RKO (cell line): ENCODE measurements at places on chromosomes 2 and 18.

- no peak for DNase-seq
Measured at GRCh38 chr18:9232977-9233376, 96.4 kb downstream of the ANKRD12 start.

DNA sequence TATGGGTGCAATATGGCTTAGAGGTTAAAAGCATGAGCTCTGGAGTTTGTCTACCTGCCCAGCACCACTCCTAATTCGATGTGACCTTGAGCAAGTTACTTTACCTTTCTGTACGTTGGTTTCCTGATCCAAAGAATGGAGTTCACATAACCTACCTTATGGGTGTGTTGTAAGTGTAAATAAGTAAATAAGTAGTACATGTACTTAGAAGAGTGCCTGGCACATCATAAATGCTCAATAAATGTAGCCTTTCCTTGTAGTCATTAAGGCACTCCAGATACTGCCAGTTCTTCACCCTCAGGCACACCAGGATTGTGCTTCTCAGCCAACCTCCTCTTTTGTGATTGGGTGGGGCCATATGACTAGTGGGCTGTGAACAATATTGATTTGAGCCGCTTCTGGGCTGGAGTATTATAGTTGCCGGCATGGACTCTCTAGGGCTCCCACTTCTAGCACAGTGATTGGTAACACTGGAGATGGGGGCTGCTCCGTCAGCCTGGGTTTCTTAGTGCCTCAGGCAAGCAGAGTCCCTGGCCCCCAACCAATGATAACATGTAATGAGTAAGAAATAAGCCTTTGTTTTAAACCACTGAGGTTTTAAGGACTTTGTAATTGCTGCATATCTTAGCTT lies 101.7 kb upstream of the NOSTRIN start:
- DNase-seq = no peak

- no peak for DNase-seq
Measured at GRCh38 chr2:181313845-181314244, 143.3 kb upstream of the ITGA4 start.

- DNase-seq = no peak
Measured at GRCh38 chr2:41595240-41595639, 452.6 kb upstream of the PKDCC start.

GRCh38 chr2:53438100-53438499 lies 329.5 kb upstream of the CHAC2 start:
- no peak for DNase-seq

GRCh38 chr2:137939026-137939425 lies 25.2 kb upstream of the HNMT start:
- no peak for DNase-seq

DNA sequence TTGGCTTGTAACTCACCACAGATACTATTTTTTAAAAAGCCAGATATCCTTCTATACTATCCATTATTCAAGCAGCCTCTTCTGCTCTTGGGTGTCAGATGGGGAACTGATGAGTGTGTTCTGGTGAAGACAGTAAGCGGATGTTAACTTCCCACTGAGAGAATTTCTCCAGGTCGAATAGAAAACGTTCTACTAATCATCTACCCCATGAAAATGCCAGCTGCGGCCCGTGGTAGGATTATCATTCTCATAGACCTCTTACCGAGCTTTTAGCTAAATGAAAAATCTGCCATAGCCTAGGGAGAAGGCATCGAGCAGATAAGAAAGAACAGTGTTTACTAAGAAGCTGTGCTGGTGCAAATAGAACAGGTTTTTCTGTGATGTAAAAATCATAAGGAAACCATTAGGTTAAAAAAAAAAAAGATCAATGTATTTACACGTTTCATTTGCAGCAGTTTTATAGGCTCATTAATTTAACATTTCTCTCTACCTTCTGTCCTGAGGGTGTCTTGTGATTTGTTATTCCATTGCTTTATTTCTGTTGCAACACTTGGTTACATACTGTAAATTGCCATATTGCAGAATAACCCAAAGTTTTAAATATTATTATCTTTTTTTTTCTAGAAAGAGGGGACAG lies 1521.5 kb upstream of the ZEB2 start:
- no peak for DNase-seq
